ENCODE measurements at places on chromosomes 5 and 9. TPM values are rescaled to one million over a fixed set of nuclear protein-coding genes. Genes with fewer than 3 reads are reported as not detected.

Gene LECT2
- total RNA-seq, result not detected

Gene LIFR
- total RNA-seq, result not detected

Gene FLT4
- 0.47 TPM for total RNA-seq

Gene NEUROG1
- total RNA-seq, result not detected

Gene SLC25A2
- 0.67 TPM for total RNA-seq

Gene PROB1
- 3.4 TPM for total RNA-seq

Gene LCN15
- not detected for total RNA-seq

Gene S1PR3
- total RNA-seq, result not detected

Gene SUSD1
- 23.4 TPM for total RNA-seq

Gene PCDHGB7
- 0.33 TPM for total RNA-seq

Gene UBAP1
- 41.2 TPM for total RNA-seq

Gene EMB
- total RNA-seq, result 103 TPM

DNA sequence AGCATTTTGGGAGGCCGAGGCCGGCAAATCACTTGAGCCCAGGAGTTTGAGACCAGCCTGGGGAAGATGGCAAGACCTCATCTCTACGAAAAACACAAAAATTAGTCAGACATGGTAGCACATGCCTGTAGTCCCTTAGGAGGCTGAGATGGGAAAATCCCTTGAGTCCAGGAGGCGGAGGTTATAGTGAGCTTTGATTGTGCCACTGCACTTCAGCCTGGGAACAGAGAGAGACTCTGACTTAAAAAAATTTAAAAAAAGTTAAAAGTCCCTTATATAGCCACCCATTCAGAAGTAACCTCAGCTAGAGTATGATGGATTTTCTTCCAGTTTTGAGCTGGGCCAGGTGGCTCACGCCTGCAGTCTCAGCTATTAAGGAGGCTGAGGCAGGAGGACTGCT is 72.4 kb downstream of the UGCG start:
- no peak for DNase-seq

- DNase-seq, result no peak
Measured at GRCh38 chr9:133759946-133760345, 21.8 kb upstream of the SARDH start.

DNA sequence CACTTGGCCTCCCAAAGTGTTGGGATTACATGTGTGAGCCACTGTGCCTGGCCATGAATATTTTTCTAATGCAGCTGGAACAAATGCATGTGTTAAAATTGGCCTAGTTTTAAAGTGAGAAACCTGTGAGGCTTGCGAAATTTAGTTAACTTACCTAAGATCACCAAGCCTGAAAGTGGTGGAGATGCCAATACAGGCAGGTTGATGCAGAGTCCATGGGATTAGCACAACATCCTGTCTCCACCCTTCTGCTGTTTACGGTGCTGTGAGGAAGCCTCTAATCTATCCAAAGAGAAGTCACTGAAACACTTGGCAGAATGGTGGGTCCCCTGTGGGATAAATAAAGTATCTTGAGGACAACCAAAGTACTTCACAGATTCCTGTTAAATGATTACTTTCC is 98.2 kb downstream of the PCSK5 start:
- no peak for DNase-seq

DNA sequence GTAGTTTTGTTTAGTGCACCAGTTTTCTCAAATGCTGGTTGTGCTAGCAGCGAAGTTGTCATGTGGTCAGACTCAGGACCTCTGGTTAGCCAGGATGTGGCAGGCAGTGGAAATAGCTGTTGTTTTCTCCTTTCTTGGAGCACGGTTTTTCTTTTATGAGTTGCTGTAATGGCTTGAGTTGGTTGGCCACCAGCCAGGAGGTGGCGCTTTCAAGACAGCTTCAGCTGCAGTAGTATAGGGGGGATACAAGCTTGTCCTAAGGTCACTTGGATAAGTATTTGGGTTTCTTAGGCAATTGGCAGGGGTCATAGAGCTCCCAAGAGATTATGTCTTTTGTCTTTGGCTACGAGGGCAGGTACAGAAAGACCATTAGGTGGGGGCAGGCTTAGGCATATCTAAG is 274.2 kb upstream of the TARS1 start:
- DNase-seq, result no peak

GRCh38 chr5:135185481-135186065 is 151.5 kb upstream of the PITX1 start:
- no peak for DNase-seq

DNA sequence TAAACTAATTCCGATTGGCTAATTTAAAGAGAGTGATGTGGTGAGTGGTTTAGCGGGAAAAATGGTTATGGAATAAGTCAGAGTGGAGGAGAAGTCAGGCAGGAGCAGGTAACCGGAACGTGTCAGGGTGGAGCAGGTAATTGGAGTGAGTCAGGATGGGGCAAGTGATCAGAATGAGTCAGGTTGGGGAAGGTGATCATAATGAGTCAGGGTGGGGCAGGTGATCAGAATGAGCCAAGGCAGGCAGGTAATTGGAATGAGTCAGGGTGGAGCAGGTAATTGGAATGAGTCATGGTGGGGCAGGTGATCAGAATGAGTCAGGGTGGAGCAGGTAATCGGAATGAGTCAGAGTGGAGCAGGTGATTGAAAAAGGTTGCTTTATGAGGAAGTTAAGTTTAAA is 101.4 kb downstream of the TMEM167A start:
- DNase-seq, result no peak

DNA sequence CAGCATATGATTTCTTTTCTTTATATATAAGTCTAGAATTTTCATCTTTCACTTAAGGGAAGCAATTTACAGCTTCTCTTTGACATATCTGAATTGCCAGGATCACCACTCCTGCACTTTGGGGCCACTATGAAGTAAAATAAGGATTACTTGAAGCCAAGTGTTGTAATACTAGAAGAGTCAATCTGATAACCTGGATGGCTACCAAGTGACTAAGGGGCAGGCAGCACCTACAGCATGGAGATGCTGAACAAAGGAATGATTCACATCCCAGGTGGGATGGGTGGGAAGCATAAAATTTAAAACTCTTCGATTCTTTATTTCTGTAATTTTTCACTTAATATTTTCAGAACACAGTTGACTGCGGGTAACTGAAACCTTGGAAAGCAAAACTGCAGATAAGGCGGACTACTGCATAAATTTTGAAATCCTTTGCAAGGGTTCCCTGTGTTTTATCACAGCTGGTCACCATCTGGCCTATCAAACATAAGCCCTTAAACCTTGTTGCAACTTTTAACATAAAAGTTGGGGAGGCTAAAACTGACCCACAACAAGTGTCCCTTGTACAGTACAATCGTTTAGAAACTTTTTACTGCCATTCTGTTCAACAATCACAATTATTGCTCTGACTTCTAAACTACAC is 31.2 kb downstream of the NR3C1 start:
- DNase-seq, result no peak

DNA sequence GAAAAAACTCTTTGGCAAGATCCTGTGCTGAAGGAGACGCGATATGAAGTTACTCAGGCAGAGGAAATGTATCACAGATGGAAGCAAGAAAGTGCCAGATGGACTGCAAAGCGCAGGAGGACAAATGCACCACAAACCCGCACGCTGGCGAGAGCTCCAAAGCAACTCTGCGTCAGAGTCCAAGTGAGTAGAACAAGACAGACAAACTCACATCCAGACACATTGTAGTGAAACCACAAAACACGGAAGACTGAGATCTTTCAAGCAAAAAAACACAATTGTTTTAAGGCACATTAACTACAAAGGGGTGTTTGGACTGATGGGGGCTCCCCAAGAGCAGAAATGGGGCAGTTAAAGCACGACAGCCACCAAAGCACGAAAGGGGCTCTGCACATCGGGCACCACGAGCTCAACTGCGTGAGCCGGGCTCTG is 39.2 kb upstream of the NKD2 start:
- DNase-seq, result no peak

DNA sequence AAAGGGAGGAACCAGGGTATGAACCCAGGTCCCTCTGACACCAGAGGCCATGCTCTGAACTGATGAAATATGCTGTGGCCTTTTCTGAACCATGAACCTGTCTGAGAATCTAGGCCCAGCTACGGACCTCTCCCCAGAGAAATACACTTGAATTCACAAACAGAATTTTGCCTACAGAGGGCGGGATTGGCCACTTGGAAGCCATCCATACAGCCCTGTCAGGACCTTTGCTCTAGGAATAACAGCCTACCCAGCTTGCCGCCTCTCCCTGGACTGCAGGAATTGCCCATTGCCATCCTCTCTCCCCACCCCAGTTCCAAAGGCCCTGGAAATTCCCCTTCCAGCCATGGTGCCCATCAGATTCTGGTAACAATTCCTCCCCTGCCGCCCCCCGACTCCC is 26.6 kb downstream of the MORN5 start:
- DNase-seq, result no peak

- DNase-seq, result no peak
Measured at GRCh38 chr5:1182633-1183423, 18.6 kb upstream of the SLC6A19 start.

GRCh38 chr5:126869005-126869451 is 92.1 kb downstream of the LMNB1 start:
- DNase-seq, result no peak

DNA sequence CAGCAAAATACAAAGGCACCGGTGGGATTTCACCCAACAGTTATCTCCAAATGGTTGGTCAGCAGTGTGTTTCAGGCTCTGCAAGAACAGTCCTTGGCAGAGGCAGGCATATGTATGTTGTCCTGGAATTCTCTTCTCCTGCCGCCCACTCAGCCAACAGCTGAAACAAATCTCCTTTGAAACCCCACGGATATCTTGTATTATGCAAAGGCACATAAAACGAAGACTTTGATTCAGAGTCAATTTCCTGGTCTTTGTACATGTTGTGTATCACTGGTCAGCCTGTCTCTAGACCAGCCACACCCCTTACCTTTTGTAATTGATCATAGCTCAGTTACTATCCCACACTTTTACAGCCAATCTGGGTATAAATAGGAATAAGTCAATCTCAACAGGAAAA is 29.2 kb downstream of the FREM1 start:
- no peak for DNase-seq

- no peak for DNase-seq
Measured at GRCh38 chr5:19322716-19323485, 665.1 kb downstream of the CDH18 start.

GRCh38 chr9:117411547-117411946 is 3.3 kb downstream of the ASTN2 start:
- no peak for DNase-seq

DNA sequence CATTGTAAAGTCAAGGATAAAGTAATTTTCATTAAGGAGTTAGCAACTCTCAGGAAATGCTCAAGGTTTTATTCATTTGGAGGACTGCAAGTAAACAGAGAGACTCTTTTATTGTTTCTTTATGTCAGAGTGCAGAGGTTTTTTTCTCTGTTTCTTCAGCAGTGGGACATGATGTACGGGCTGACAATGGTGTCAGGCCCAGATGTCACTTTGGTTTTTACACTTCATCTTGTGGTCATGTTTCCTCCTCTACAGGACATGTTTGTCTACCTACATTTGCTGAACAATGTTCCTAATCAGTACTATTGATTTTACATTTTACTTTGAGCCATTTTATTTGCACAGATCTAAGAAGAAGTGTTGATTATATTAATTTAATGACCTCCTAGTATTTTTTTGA is 72.8 kb upstream of the PARP8 start:
- no peak for DNase-seq

GRCh38 chr9:81566074-81566698 is 123.2 kb downstream of the TLE1 start:
- no peak for DNase-seq

GRCh38 chr9:114259798-114260523 is 62.9 kb upstream of the ORM1 start:
- DNase-seq, result no peak

DNA sequence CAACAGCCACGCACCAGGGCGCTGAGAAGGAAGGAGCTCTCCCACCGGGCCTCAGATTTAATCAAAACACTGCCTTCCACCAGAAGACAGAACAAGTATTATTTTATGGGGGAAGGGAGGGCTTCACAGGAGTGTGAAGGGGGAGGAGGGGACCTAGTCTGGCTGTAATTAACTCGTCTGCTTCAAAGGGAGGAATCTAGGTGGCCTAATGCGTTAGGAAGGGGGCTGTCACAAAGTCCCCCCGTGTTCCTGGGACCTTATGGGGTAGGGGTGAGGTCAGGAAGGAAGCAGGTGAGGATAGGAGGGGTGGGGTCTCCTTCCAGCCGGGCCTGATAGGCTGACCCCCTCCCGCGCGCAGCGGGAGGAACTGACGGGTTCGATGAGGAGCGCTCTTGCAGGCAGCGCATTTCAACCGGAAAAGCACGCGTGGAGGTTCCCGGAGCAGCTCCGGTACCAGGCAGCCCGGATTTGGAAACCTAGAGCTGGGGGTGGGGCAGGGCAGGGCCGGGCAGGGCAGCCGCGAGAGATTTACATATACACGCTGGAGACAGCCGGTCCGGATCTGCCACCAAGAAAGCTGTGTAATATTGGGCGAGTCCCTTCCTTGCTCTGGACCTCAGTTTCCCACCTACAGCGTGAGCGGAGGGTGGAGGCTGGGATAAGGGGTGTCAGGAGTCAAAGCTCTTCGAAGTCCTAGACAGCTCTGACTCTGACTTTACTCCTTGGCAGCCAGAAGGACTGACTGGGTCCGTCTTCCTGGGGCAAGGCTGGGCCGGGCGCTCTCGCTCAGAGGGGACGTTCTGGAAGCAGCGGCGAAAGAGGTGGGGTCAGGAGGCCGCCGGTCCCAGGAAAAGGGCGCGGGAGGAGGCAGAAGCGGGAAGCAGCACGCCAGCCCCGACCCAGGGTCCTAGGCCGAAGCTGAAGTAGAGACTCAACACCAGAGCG is 1.8 kb downstream of the SHB start:
- no peak for DNase-seq
